Iris pigment epithelial cell (primary cell): ENCODE measurements at places on chromosomes 7 and 10.

- DNase-seq: no peak
Observed at GRCh38 chr10:44014644-44015250, 366.1 kb upstream of the ZNF32 start.

GRCh38 chr10:17249820-17250219, 21.8 kb downstream of the VIM start:
- no peak for DNase-seq

DNA sequence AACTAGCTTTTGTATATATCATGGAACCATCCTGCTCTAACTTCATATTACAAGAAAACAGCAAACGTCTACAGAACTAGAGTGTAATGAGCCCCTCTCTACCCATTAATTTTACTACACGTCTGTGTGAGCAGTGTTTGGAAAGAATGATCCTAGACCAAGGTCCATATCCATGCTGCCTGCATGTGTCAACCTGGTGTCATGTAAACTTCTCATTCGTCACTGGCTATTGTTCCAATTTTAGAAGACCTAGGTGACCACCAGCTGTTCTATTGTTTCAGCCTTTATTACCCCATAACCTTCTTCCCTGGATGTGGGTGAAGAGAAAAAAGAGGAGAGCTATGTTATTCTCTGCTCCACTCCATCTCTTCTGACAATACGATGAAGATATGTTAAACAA, 77.1 kb downstream of the CREM start:
- DNase-seq: no peak

GRCh38 chr7:139916717-139917395, 87.8 kb downstream of the TBXAS1 start:
- no peak for DNase-seq

DNA sequence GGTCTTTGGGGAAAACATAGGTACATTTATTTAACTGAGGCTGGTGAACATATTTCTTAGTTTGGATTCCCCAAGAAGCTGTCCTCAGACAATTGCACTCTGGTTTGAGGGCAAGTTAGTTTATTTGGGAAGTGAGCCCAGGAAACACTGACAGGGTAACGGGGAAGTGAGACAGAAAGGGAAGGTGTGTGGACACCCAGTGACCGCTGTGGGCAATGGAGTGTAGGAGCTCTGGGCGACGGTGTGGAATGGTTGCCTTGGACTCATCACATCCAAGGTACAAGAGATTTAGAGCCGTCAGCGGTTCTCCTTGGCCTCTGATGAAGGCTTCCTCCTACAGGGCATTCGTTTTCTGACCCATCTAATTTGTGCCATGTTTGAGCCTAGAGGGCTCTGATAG, 7.1 kb downstream of the MRC1 start:
- no peak for DNase-seq

GRCh38 chr7:123939784-123940183, 14.7 kb downstream of the SPAM1 start:
- no peak for DNase-seq

DNA sequence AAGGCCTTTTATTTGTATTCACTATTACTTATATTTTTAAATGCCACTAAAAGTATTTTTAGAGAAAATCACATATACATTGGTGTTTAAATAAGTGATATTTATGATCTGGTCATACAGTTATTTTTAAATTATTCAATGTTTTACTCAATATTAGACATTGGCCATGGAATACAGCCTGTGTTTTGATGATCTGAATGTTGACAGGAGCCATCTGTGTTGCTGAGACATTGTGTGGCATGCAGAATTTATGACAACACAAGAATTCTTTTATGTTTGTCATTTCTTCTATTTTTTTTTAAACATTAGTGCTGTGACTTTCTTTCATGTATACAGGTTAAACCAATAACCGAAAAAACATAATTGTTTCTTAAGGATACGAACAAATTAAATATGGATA, 156.2 kb downstream of the CCSER2 start:
- no peak for DNase-seq
